Right renal pelvis (tissue), 4 donors: ENCODE measurements at places on chromosomes 11 and 22. TPM values are rescaled to one million over a fixed set of nuclear protein-coding genes. Genes with fewer than 3 reads are reported as not detected.

ENTHD1 gene
- not detected for polyA plus RNA-seq

OTOG gene
- 0.36 TPM for polyA plus RNA-seq

SLC37A2 gene
- polyA plus RNA-seq, result 2.3 TPM

APOL1 gene
- 11.0 TPM for polyA plus RNA-seq

- no peak for DNase-seq
These were observed 16.6 kb downstream of the CYTH4 start for GRCh38 chr22:37298748-37299495.

DNA sequence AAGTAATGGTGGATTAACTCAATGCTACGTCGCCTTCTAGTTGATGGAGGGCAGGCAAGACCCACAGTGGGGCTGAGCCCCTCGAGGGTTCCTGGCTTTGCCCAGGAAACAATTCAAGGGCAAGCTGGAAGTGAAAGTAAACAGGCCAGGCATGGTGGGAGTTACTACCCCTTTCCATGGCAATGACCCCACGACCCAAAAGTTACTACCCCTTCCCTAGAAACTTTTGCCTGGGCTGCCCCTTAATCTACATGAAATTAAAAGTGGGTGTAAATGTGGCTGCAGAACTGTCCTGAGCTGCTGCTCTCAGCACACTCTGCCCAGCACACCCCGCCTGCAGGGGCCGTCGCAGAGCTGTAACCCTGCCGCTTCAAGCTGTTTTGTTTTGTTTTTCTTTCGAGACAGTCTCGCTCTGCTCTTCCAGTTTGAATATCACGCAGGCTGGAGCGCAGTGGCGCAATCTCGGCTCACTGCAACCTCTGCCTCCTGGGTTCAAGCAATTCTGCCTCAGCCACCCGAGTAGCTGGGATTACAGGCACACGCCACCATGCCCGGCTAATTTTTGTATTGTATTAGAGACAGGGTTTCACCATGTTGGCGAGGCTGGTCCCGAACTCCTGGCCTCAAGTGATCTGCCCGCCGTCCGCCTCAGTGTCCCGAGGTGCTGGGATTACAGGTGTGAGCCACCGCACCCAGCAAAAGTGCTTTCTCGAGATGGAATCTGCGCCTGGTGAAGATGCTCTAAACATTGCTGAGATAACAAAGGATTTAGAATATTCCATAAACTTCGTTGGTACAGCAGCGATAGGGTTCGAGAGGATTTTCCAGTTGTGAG is 5.9 kb upstream of the RNH1 start:
- no peak for DNase-seq

- DNase-seq, result no peak
These were observed 15.0 kb downstream of the DENND5A start for GRCh38 chr11:9250139-9250582.

GRCh38 chr11:66727282-66728037 is 1.6 kb downstream of the SPTBN2 start:
- no peak for DNase-seq
